Right hindlimb (tissue), 1 donor: ENCODE measurements at places on chromosomes 4 and X.

- no peak for DNase-seq
Observed at GRCh38 chrX:152819266-152819665, 11.3 kb downstream of the CETN2 start.

GRCh38 chr4:188934320-188934962 lies 795.2 kb downstream of the TRIML1 start:
- DNase-seq = no peak

DNA sequence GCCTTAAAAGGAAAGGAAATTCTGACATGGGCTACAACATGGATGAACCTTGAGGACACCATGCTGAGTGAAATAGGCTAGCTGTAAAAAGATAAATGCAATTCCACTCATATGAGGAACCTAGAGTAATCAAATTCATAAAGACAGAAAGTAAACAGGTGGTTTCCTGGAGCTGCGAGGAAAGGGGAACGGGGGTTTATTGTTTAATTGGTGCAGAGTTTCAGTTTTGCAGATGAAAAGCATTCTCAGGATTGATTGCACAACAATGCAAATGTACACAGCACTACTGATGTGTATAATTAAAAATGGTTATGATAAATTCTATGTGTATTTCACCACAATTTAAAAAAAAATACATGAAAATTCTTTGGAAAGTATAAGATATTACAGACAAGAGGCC lies 24.0 kb downstream of the PLRG1 start:
- DNase-seq = no peak

DNA sequence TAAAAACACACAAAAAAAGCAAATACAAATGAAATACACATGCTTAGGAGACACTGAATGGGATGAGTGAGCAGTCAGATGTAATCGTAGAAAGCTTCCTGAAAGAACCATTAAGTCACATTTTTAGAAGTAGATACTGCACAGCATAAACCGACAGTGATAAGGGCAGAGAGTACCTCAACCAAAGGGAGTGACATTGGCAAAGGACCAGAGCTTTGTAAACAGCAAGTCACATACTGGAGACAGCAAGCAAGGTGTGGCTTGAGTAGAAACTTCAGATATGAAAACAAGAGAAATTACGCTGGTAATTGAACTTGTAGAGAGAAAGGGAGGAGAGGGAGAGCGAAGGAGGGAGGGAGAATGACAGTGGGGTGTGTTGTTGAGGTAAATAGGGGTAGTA lies 92.0 kb downstream of the CHRDL1 start:
- DNase-seq = no peak

- no peak for DNase-seq
Observed at GRCh38 chr4:109447278-109447677, 13.7 kb downstream of the SEC24B start.

GRCh38 chrX:20653070-20653469 lies 386.4 kb upstream of the RPS6KA3 start:
- DNase-seq = no peak

GRCh38 chrX:123975180-123975579 lies 13.7 kb downstream of the STAG2 start:
- peak; percentile 34 for DNase-seq

GRCh38 chrX:10119399-10119990 lies 37.3 kb upstream of the CLCN4 start:
- peak; percentile 54 for DNase-seq

DNA sequence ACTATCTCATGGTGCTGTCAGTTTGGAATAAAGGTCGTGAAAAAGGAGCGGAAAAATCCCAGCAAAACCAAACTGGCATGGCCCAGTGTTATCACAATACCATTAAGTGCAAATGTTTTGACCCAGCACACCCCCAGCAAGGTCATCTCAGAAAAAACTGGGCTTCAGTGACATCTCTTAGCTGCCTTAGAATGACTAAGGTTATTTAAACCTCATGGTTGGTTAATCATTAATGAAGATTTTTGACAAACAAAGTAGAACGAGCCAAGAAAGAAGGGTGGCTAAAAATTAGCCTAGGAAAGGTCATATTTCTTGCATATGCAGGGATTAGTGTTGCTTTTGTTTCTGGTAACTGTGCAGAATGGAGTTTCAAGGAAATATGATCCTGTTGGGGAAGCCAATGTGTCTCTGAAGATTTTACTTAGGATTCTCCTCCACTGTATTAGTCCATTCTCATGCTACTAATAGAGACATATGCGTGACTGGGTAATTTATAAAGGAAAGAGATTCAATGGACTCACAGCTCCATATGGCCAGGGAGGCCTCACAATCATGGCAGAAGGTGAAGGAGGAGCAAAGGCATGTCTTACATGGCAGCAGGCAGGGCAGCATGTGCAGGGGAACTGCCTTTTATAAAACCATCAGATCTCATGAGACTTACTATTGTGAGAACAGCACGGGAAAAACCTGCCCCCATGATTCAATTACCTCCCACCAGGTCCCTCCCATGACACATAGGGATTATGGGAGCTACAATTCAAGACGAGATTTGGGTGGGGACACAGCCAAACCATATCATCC lies 83.5 kb downstream of the CHRNA9 start:
- DNase-seq = no peak
